A549 treated with GW870086 at 1 μM for 4 hours (cell line): ENCODE measurements at places on chromosomes 11 and 22. TPM values are rescaled to one million over a fixed set of nuclear protein-coding genes. Genes with fewer than 3 reads are reported as not detected.

Gene TESMIN
- 4.3 to 6.8 TPM (median 5.7 TPM) in 5 replicates for total RNA-seq

Gene DEUP1
- total RNA-seq = not detected in 5 replicates

Gene TYMP
- 11.7 to 19.6 TPM (median 17.7 TPM) in 5 replicates for total RNA-seq

Gene GLYAT
- not detected in 5 replicates for total RNA-seq

Gene CEP126
- 1.8 to 3.4 TPM (median 2.7 TPM) in 5 replicates for total RNA-seq

Gene TP53I11
- total RNA-seq = 39.5 to 49.1 TPM (median 44.7 TPM) in 5 replicates

Gene IGSF9B
- 1.1 to 2.4 TPM (median 1.9 TPM) in 5 replicates for total RNA-seq

Gene TUB
- 4.7 to 7.2 TPM (median 6.1 TPM) in 5 replicates for total RNA-seq

Gene LDHAL6A
- total RNA-seq = not detected in 5 replicates

Gene RFPL3
- total RNA-seq = not detected in 5 replicates

Gene PRRG4
- total RNA-seq = 1.5 to 2.4 TPM (median 2.0 TPM) in 5 replicates

Gene BIK
- 1.4 to 2.0 TPM (median 1.5 TPM) in 5 replicates for total RNA-seq

Gene OR52H1
- not detected in 5 replicates for total RNA-seq

Gene MRGPRF
- 0.06 to 0.09 TPM (median 0.08 TPM) in 3 of 5 replicates, not detected in the others for total RNA-seq

Gene PKP3
- 29.9 to 39.9 TPM (median 38.6 TPM) in 5 replicates for total RNA-seq

Gene SYT7
- total RNA-seq = 0.96 to 2.0 TPM (median 1.5 TPM) in 5 replicates

Gene OR52E8
- total RNA-seq = not detected in 5 replicates

Gene GAS2
- total RNA-seq = 0.27 to 0.98 TPM (median 0.58 TPM) in 5 replicates

Gene HIC2
- 2.3 to 3.1 TPM (median 2.9 TPM) in 5 replicates for total RNA-seq
